ENCODE measurements at places on chromosomes 4 and X. TPM values are rescaled to one million over a fixed set of nuclear protein-coding genes. Genes with fewer than 3 reads are reported as not detected.

TCEAL6 gene
- not detected for total RNA-seq

WNK3 gene
- total RNA-seq: 0.68 TPM

BMP3 gene
- total RNA-seq: under 0.01 TPM

FRAS1 gene
- 30.4 TPM for total RNA-seq

NDNF gene
- total RNA-seq: under 0.01 TPM

RPA4 gene
- 0.34 TPM for total RNA-seq

TMEM129 gene
- total RNA-seq: 15.4 TPM

ZNF674 gene
- total RNA-seq: 10.4 TPM

AIFM1 gene
- 28.2 TPM for total RNA-seq

CD40LG gene
- not detected for total RNA-seq

GPR34 gene
- not detected for total RNA-seq

GPR82 gene
- not detected for total RNA-seq

PABPC5 gene
- not detected for total RNA-seq

GLA gene
- total RNA-seq: 11.3 TPM

NDST3 gene
- not detected for total RNA-seq

TMPRSS11F gene
- 8.7 TPM for total RNA-seq

TRIML2 gene
- total RNA-seq: under 0.01 TPM

TMEM47 gene
- 14.5 TPM for total RNA-seq

P2RY8 gene
- not detected for total RNA-seq

TREX2 gene
- total RNA-seq: 0.64 TPM
